ENCODE measurements at places on chromosomes 5 and 9. TPM values are rescaled to one million over a fixed set of nuclear protein-coding genes. Genes with fewer than 3 reads are reported as not detected.

- no peak for DNase-seq
- H3K4me3 ChIP-seq = no peak overlapping the region
- no peak overlapping the region for H3K27ac ChIP-seq
- no peaks in the 10 kb centered on the region for H3K36me3 ChIP-seq
Measured at GRCh38 chr5:159215886-159216285, 6.5 kb upstream of the RNF145 start.

DNA sequence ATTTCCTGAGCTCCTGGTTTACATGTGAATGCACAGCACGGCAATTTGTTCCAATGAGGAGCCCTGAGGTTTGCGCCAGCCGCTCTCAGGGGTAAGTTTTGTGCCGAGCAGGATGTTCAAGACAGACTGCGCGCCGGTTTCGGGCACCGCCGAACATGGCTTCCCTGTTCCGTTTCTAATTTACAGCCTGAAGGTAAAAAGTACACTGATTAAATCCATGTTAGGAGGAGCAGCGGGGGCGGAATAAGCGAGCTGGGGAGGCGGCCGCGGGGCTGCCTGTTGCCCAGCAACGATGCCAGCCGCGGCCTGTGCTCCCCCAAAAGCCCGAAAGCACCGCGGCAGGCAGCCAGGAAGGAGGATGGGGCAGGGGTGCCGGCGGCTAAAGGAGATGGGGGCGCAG is 6.4 kb downstream of the SOWAHA start:
- no peak overlapping the region for H3K4me3 ChIP-seq
- no peaks in the 10 kb centered on the region for H3K36me3 ChIP-seq
- peaks cover 99% of the 10 kb centered on the region for H3K27me3 ChIP-seq
- no peak overlapping the region for H3K27ac ChIP-seq
- no peaks in the 10 kb centered on the region for H3K4me1 ChIP-seq

Gene GALNT12
- total RNA-seq = 28.8 TPM

DNA sequence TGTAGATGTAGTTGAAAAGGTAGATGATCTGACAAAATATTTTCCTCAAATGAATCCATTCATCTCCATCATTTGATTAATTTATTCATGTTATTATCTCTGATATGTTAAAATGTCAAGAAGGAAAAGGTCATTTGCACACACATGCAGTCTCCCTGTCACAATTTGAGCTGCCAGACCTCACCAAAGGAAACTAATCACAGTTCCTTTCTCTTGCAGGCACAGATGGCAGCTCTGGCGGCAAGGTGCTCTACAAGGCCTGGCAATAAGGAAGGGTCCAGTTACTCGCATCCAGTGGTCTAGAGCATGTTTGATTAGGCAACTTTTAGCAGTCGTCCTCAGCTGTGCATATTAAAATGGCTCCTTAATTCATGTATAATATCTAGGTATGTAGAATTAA is 120.1 kb downstream of the FEM1C start:
- H3K27me3 ChIP-seq = no peaks in the 10 kb centered on the region
- no peak overlapping the region for H3K27ac ChIP-seq
- no peaks in the 10 kb centered on the region for H3K36me3 ChIP-seq
- no peak overlapping the region for H3K4me3 ChIP-seq
- peaks cover 8% of the 10 kb centered on the region for H3K4me1 ChIP-seq

DNA sequence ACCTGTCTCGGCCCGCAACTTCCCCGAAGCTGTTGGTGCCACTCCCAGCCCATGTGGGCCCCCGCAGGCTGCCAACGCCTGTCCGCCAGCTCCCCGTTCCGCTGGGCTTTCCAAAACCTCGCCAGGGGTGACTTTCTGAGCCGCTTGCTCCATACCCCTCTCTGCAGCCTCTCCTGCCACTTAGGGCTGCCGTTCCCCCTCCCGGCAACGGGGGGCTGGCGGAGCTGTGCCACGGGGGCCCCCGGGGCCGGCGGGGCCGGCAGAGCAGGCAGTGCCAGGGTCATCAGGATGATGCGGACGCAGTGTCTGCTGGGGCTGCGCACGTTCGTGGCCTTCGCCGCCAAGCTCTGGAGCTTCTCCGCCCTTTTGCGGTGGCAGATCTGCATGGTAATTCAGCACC is 40.8 kb downstream of the FCHO2 start:
- H3K4me3 ChIP-seq = no peak overlapping the region
- DNase-seq = no peak
- no peaks in the 10 kb centered on the region for H3K4me1 ChIP-seq
- no peaks in the 10 kb centered on the region for H3K27me3 ChIP-seq
- no peaks in the 10 kb centered on the region for H3K36me3 ChIP-seq

Gene RETREG1
- 3.0 TPM for total RNA-seq

DNA sequence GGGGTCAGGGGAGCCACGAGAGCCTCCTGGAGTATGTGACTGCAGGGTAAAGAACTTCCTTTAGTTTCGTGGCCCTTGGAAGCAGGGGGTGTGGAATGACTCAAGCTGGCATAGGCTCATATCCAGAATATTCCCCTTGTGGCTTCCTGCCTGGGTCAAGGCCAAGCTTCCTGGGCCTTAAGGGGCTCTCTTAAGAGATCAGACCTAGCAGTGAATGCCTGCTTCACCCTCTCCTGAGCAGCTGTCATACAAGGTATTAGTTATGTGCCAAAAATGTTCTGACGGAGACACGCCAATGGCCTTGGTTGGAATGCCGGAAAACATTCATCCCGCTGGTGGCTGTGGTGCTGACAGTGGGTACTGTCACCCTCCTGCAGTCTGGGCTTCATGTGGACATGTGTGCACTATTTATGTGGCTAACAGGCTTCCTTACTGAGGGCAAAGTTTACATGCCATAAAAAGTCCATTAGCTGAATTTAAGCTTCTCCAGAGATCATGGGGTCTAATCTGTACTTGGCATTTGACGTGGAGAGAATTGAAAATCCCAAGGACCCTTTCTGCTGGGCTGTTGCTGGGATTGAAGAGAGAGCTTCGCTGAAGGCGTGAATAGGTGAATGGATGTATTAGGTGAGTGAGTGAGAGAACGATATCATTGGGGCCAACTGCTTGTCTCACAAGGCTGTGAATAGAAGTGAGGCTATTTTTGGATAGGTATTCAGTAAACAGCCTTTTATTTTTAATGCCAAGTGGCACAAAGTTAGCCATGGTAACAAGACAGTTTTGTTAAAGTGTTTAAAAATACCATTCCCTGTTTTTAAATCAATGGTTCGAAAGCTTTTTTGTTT is 156.8 kb downstream of the MACROH2A1 start:
- no peaks in the 10 kb centered on the region for H3K36me3 ChIP-seq
- no peaks in the 10 kb centered on the region for H3K27me3 ChIP-seq
- peaks cover 11% of the 10 kb centered on the region for H3K4me1 ChIP-seq
- H3K27ac ChIP-seq = no peak overlapping the region
- no peak overlapping the region for H3K4me3 ChIP-seq

DNA sequence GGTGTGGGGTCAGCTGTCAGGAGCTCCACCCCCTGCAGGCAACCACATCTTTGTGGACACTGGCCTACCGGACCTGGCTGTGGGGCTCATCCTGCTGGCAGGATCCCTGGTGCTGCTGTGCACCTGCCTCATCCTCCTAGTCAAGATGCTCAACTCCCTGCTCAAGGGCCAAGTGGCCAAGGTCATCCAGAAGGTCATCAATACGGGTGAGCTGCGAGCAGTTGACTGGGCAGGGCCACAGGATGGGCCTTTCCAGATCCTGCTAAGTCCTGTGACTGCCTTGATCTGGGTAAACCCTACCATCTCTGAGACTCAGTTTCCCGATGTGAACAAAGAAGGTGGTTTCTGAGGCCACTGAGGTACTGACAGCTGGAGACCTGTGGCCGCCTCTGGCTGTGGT is 6.5 kb downstream of the PFN3 start:
- H3K36me3 ChIP-seq = no peaks in the 10 kb centered on the region
- H3K27ac ChIP-seq = no peak overlapping the region
- peaks cover 21% of the 10 kb centered on the region for H3K27me3 ChIP-seq
- no peaks in the 10 kb centered on the region for H3K4me1 ChIP-seq

Gene DOCK2
- total RNA-seq = 1.1 TPM

GRCh38 chr5:146880966-146881365 is 2.4 kb upstream of the PPP2R2B start:
- no peak overlapping the region for H3K4me3 ChIP-seq
- H3K27me3 ChIP-seq = peaks cover 34% of the 10 kb centered on the region
- no peak for DNase-seq
- no peak overlapping the region for H3K27ac ChIP-seq
- H3K4me1 ChIP-seq = peaks cover 12% of the 10 kb centered on the region

GRCh38 chr9:11323457-11323856 is 710.7 kb upstream of the PTPRD start:
- DNase-seq = no peak
- H3K27me3 ChIP-seq = no peaks in the 10 kb centered on the region
- no peak overlapping the region for H3K4me3 ChIP-seq
- no peaks in the 10 kb centered on the region for H3K36me3 ChIP-seq
- H3K4me1 ChIP-seq = no peaks in the 10 kb centered on the region

- no peak for DNase-seq
- H3K4me3 ChIP-seq = no peak overlapping the region
- no peak overlapping the region for H3K27ac ChIP-seq
- no peaks in the 10 kb centered on the region for H3K36me3 ChIP-seq
- no peaks in the 10 kb centered on the region for H3K27me3 ChIP-seq
- H3K4me1 ChIP-seq = no peaks in the 10 kb centered on the region
Measured at GRCh38 chr9:14215614-14216013, 98.3 kb downstream of the NFIB start.

- H3K27ac ChIP-seq = no peak overlapping the region
- H3K36me3 ChIP-seq = no peaks in the 10 kb centered on the region
- no peak for DNase-seq
- H3K4me1 ChIP-seq = no peaks in the 10 kb centered on the region
- H3K4me3 ChIP-seq = no peak overlapping the region
- no peaks in the 10 kb centered on the region for H3K27me3 ChIP-seq
Measured at GRCh38 chr5:163548649-163549048, 43.2 kb downstream of the MAT2B start.

Gene TAF11L11
- total RNA-seq = not detected

- no peaks in the 10 kb centered on the region for H3K36me3 ChIP-seq
- no peaks in the 10 kb centered on the region for H3K4me1 ChIP-seq
- H3K27ac ChIP-seq = no peak overlapping the region
- no peak for DNase-seq
- H3K4me3 ChIP-seq = no peak overlapping the region
- no peaks in the 10 kb centered on the region for H3K27me3 ChIP-seq
Measured at GRCh38 chr5:89374144-89374784, 491.3 kb upstream of the MEF2C start.

- no peaks in the 10 kb centered on the region for H3K27me3 ChIP-seq
- DNase-seq = peak; percentile 78
- peaks cover 62% of the 10 kb centered on the region for H3K4me1 ChIP-seq
- H3K27ac ChIP-seq = peak overlapping the region; percentile 61
- H3K36me3 ChIP-seq = no peaks in the 10 kb centered on the region
- peak overlapping the region; percentile 23 for H3K4me3 ChIP-seq
Measured at GRCh38 chr5:125199968-125200865, 453.8 kb upstream of the ZNF608 start.

DNA sequence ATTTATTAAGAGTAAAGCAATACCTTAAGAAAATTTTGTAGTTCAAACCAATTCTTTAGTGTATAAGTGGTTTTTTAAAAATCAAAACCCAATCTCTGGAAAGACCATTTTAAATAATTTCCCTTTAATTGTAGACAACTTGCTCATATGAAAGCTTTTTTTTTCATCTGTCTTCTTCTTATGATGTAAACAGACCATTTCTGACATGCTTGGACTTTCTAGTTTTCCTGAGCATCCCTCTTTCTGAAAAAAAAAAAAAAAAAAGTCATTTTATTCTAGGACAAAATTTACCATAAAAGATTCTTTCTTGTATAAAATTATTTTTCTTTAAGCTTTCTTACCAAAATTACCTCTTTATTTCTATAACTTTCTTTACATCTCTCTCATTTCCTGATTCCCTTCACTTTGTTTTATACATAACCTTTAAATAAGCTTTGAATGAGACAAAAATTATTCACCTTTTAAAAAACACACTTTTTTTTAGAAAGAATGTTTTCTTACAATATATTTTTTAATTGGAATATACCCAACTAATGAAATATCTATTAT is 67.5 kb downstream of the COL15A1 start:
- H3K36me3 ChIP-seq = peaks cover 3% of the 10 kb centered on the region
- no peak overlapping the region for H3K4me3 ChIP-seq
- no peaks in the 10 kb centered on the region for H3K4me1 ChIP-seq
- DNase-seq = peak; percentile 83
- H3K27ac ChIP-seq = no peak overlapping the region
- H3K27me3 ChIP-seq = no peaks in the 10 kb centered on the region

- no peaks in the 10 kb centered on the region for H3K4me1 ChIP-seq
- no peaks in the 10 kb centered on the region for H3K27me3 ChIP-seq
- no peak overlapping the region for H3K27ac ChIP-seq
- DNase-seq = no peak
- H3K4me3 ChIP-seq = no peak overlapping the region
Measured at GRCh38 chr9:26334706-26335105, 557.9 kb downstream of the CAAP1 start.

Gene WHRN
- 1.1 TPM for total RNA-seq

Gene C5orf34
- total RNA-seq = 17.2 TPM

- no peaks in the 10 kb centered on the region for H3K36me3 ChIP-seq
- no peak overlapping the region for H3K4me3 ChIP-seq
- no peaks in the 10 kb centered on the region for H3K4me1 ChIP-seq
- DNase-seq = no peak
Measured at GRCh38 chr5:133732536-133732935, 120.2 kb upstream of the FSTL4 start.

DNA sequence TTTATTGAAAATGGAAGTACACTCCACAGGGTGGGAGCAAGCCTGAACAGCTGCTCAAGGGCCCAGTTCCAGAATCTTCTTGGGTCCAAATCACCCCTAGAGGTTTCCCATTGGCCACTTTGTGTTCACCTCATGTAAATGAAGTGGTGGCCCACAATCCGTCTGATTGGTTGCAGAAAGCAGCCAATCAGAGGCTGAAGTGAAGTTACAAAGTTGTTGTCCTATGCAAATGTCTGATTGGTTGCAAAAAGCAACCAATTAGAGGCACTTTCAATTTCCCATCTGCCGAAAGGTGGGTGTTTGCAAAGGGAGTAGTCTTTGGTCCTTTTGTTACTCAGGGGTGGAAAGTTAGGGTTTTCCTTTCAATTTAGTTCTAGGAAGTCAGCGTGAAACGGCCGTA is 8.8 kb downstream of the TMEM171 start:
- no peak for DNase-seq
- H3K27ac ChIP-seq = no peak overlapping the region
- H3K4me1 ChIP-seq = no peaks in the 10 kb centered on the region
- H3K27me3 ChIP-seq = peaks cover 7% of the 10 kb centered on the region

DNA sequence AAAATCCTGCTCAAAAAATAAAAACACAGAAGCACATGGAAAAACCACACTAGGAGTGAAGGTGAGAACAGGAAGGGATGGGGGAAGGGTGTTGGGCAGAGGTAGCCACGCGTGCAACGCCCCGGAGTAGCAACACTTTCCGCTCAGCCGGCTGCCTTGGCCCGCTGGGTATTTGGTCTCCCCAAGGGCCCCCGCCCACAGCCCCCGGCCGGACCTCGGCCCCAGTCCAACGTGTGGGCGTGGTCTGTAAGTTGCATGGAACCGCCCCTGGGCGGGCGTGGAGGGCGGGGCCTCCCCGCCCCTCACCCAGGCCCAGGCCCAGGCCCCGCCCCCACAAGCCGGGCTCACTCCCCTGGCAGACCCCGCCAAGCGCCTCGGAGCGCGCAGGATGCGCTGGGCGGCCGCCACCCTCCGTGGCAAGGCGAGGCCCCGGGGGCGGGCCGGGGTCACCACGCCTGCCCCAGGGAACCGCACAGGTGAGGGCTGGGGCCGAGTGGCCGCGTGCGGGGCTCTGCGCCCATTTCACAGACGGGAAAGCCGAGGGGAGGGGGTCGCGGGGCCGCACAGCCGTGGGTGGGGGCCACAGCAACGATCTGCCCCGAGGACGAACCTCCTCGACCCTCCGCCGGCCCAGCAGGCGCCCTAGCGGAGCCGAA is at the start of gene SUSD3:
SUSD3 (plus strand) TSS at position 347 of the 656 bp plus-strand sequence; CDS start at position 389, 42 bp downstream.
- H3K4me3 ChIP-seq = peak within 1 kb of the TSS; percentile 57
- DNase-seq = peak; percentile 93
- peaks cover 26% of the 10 kb centered on the region for H3K27me3 ChIP-seq
- peaks cover 22% of the 10 kb centered on the region for H3K4me1 ChIP-seq

Gene FYB1
- not detected for total RNA-seq
